Activated CD4-positive, alpha-beta memory T cell treated with anti-CD3 and anti-CD28 coated beads for 36 hours (primary cell): ENCODE measurements at places on chromosomes 2 and 18. TPM values are rescaled to one million over a fixed set of nuclear protein-coding genes. Genes with fewer than 3 reads are reported as not detected.

- no peak overlapping the region for H3K4me3 ChIP-seq
- no peak for DNase-seq
- peaks cover 55% of the 10 kb centered on the region for H3K36me3 ChIP-seq
- peak overlapping the region; percentile 75 for H3K27ac ChIP-seq
These were observed 25.2 kb upstream of the CASP10 start for GRCh38 chr2:201157694-201158093.

DNA sequence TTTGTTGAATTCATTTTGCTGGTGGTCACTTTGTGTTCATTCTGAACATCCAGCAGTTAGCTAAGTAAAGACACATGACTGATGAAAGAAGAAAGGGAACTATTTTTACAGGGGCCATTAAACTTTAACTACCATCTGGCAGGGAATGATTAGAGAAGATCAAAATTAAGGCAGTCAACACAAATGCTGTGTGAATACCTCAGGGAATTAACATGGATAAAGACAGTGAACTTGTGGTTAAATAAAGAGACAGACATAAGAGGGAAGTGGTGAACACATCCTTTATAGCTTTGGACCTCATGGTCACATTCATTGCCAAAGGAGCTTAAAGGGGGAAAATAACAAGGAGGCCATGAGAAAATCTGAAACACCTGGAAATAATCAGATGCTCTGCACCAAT, 52.6 kb upstream of the ATP5MC3 start:
- no peak overlapping the region for H3K4me3 ChIP-seq
- H3K4me1 ChIP-seq, result peaks cover 2% of the 10 kb centered on the region
- H3K27ac ChIP-seq, result no peak overlapping the region
- H3K27me3 ChIP-seq, result peaks cover 6% of the 10 kb centered on the region
- DNase-seq, result no peak

CHMP3 gene
- total RNA-seq, result 36.5 TPM

DNA sequence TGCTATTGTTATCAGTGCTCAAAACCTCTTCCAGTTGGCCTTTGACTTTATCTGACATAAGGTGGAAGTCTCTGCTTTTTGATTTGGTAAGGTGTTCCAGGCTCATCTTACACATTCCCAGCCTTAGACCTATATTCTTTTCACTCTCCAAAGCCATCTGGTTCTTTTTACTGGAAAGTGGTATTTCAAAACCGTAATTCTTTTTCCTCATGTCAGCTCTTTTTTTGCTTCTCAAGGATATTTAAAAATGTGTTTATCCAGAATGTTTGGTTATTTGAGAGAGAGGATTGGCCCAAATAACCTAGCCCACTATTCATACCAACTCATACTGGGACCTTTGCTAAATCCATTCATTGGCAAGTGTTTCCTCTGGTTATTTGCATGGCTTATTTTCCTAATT, 411.2 kb upstream of the PIK3C3 start:
- no peaks in the 10 kb centered on the region for H3K36me3 ChIP-seq
- H3K4me3 ChIP-seq, result no peak overlapping the region
- no peaks in the 10 kb centered on the region for H3K27me3 ChIP-seq
- H3K4me1 ChIP-seq, result no peaks in the 10 kb centered on the region

- no peak overlapping the region for H3K27ac ChIP-seq
- no peak overlapping the region for H3K4me3 ChIP-seq
- peaks cover 20% of the 10 kb centered on the region for H3K27me3 ChIP-seq
- peaks cover 9% of the 10 kb centered on the region for H3K4me1 ChIP-seq
- no peaks in the 10 kb centered on the region for H3K36me3 ChIP-seq
These were observed 49.3 kb downstream of the ZNF516 start for GRCh38 chr18:76445741-76446232.

TMEM131 gene
- 23.7 TPM for total RNA-seq

DNA sequence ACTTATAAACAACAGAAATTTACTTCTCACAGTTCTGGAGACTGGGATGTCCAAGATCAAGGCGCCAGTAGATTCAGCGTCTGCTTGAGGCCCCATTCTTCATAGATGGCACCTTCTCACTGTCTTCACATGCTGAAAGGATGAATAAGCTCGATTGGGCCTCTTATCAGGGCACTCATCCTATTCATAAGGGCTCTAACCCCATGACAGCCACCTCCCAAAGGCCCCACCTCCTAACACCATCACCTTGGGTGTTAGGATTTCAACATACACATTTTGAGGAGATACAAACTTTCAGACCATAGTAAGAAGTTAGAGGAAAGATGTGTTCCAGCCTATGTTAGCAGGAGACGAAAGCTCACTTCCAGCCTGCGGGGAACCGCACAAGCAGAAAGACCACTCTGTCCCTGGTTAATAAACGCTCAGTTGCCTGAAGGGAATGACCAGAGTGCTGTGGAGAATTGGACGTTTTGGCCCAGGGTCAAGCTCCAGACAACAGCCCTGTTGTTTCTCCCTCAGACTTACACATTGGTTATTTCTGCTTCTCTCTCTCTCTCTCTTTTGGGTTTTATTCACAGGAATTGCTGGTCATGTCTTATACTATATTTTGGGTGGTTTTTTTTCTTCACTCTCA, 90.3 kb downstream of the MAPRE2 start:
- peaks cover 29% of the 10 kb centered on the region for H3K36me3 ChIP-seq
- H3K27me3 ChIP-seq, result no peaks in the 10 kb centered on the region
- no peaks in the 10 kb centered on the region for H3K4me1 ChIP-seq
- H3K4me3 ChIP-seq, result no peak overlapping the region
- no peak for DNase-seq
- no peak overlapping the region for H3K27ac ChIP-seq
